ENCODE measurements at places on chromosomes 3 and 15.

DNA sequence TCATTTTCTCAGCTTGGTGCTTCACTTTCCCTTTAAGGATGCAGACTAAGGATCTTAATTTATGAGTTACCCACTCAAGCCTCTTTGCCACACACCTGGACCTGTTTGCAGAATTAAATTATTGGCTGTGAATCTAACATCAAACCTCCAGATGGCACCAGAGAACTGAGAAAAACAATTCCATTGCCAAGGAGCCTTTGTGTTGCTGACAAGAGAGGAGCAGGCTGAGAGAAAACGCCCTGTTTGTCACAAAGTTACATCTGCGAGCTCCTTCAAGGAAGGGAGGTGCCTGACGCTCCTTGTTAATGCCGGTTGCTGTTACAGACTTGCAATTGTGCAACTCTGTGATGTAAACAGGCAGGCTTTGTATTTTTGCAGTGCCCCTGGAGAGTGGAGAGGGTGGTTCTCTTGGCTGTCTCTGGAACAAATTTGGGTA lies 36.3 kb upstream of the TMC3 start:
- DNase-seq = no peak

DNA sequence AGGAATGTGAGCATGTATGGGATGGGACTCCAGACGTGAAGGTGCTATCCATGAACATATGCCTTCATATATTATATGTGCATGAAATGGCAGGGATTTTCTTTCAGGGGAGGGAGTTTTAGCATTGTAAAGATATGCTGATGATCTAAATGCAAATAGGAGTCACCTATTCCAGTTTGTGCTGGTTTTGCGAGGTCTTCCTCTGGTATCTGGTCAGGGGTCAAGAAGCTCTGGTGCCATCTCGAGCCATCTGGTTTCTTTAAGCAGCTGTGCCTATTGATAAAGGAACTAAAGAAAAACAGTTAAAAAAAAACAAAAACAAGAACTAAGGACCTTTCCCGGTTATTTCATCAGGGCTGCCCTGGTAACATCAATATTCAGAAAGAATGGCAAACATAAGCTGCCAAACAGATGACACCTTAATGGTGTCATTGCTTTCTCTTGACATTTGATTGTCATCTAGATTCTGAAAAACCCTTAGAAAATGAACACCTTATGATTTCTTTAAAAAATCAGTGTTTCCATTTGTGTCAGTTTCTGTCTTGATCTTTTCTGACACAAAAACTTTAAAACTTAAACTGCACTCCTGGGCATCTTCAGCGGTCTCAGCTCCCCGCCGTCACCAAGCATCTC lies 22.7 kb downstream of the APH1B start:
- DNase-seq = no peak

GRCh38 chr3:71050166-71050537 lies 533.4 kb downstream of the FOXP1 start:
- DNase-seq = no peak

DNA sequence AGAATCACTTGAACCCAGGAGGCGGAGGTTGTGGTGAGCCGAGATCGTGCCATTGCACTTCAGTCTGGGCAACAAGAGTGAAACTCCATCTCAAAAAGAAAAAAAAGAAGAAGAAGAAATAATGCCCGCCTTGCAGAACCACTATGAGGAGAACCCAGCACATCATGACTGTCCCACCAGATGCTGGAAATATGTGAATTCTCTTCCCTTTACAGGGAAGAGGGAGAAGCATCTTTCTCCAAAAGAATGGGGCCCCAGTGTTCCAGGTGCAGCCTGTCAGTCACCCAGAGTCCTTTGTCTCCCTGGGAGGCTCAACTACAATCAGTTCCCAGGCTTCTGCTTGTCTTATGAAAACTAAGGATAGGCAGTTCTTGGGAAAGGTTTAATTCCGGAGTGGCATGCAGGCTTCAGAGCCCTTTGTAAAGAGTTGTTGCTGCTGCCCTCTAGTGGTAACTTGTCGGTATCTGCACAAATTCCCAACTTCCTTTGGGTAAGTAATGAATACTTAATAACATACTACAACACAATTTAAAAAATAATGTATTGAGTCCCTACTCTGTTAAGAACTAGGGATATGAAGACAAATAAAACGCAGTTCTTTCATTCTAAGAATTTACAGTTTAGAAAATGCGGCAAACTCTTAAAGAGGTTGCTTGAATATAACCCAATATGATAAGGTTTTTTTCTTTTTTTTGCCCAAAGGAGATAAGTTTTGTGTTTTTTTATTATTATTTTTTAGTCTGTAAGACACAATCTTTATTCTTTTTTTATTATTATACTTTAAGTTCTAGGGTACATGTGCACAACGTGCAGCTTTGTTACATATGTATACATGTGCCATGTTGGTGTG lies 18.6 kb upstream of the TICRR start:
- no peak for DNase-seq

- no peak for DNase-seq
Observed at GRCh38 chr3:194481103-194481502, 5.7 kb downstream of the ATP13A3 start.

GRCh38 chr3:55819005-55819404 lies 331.9 kb upstream of the WNT5A start:
- no peak for DNase-seq

DNA sequence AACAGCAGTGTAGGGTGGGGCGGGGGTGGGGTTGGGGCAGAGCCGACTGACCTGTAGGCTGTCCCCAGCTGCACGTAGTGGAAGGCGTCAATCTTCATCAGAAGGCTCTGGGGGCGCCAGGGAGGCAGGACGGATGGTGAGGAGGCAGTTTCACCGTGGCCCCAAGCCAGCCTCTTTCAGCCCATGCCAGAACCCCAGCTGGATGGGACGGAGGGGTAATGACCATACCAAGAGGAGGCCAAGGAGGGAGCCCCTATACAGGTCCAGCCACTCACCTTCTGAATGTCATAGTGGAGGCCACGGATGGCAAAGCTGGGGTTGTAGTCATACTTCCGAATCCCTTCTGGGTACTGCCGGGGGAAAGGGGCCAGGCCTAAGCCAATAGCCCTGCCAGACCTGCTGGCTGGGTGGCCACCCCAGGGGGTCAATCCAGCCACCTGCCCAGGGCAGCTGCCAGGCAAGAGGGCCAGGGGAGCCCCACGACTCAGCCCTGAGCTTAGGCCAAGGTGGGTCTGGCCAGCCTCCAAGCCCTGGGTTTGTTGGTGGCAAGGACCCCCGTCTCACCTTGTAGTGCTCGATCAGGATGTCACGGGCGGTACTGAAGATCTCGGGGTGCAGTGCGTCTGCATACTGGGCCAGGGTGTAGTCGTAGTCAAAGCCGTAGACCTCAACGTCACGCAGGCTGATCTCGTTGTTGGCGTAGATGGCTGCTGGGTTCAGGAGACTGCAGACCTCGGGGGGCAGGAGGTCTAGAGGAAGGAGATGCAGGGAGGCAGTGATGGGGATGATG lies 4.9 kb downstream of the NT5DC2 start:
- no peak for DNase-seq

DNA sequence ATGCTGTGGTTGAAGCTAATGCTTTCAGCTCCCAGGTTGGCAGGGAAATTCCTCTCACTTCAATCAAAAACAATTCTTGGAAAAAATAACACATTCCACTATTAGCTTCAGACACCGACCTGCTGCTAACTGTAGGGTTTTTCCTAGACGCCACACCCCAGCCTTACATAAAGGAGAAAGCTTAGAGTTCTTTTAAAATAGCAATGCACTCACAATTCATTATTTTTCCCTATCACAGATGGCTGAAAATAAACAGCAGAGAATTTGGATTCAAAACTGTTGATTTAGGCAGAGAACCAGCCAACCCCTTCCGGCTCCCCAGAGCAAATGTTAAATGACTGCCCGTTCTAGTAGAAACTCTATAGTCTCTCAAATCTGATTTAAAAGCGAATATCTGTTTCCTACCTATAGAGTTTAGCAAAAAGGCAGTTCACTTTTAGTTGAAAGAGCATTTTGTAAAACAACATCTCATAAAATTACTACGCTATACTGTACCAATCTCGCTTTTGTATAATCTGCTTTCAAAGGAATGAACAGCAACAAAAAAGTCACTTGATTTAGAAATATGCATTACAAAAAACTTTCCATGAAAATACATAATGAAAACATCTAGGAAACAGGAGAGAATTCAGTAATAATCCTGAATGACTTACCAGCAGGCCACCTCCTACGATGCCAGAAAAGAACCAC lies 586 bp downstream of the TM4SF1 start:
- DNase-seq = no peak

DNA sequence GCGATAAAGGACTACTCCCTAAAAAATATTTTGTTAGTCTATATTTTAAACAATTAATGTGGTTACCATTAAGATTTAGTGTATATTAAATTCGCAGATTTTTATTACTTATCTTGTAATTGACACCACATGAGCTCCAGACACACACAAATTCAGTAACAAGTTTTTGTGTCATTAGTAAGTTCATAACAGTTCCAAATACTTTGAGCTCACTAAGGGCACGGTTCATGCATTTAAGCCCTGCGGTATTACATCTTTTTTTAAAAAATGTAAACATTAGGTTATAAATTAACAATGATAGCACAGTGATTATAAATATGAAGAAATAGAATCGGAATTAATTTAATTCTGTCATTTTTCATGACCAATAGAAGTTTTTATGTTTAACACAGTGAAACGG lies 317.3 kb downstream of the ZNF385D start:
- DNase-seq = no peak

DNA sequence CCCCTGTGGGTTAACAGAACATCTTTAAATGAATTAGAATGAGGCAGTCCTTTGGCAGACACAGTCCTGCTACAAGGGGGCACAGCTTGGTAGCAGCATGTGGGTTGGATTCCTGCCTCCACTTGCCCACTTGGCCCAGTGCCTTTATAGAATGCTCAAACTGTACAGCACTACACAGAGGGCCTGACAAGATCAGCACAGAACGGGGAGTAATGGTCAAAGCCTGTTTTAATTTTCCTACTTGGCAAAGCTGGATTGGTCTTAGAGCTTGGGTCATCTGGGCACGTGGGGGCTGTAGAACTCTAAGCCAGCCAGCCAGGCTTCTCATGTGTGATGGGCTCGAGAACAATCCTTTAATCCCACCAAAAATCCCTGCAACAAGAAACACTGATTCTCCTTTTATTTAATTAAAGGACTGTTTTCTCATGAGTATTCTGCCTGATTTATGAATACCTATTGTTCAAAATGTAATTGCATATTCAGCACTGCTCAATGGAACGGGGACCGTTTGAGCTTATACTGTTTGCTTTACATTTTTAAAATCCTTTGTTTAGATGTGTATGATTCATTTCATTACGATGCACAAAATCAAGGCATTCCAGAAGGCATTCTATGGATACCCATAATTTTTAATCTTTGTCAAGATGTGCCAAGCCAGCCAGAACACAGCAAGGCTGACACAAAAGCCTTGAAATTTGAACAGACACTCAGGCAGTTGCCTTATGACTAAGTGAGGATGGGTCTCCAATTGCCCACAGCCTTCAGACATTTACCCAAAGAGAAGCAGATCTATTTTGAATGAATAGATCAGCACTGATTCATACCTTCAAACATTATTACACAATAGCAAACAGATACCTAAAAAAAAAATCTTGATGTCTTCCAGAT lies 249.3 kb upstream of the TGFBR2 start:
- no peak for DNase-seq

DNA sequence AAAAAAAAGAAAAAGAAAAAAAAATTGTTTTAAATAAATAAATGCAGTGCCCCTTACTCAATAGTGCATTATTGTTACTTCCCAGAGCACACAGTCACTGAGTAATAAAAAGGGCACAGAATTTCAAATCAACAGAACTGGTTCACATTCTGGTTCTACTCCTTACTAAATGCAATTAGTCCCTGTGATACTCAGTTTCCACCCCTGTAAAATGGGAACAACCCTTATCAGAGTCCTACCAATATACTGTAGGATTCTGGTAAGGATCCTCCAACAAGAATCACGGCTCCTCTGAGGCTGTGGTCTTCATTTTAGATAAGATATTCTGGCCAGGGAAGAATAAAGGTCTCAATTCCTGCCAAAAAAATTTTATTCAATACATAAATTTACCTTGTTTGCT lies 50.7 kb downstream of the ITGB5 start:
- DNase-seq = no peak

GRCh38 chr15:67397139-67397538 lies 123.8 kb upstream of the C15orf61 start:
- no peak for DNase-seq

- DNase-seq = no peak
Observed at GRCh38 chr3:139189943-139190342, 145.3 kb upstream of the PRR23C start.

DNA sequence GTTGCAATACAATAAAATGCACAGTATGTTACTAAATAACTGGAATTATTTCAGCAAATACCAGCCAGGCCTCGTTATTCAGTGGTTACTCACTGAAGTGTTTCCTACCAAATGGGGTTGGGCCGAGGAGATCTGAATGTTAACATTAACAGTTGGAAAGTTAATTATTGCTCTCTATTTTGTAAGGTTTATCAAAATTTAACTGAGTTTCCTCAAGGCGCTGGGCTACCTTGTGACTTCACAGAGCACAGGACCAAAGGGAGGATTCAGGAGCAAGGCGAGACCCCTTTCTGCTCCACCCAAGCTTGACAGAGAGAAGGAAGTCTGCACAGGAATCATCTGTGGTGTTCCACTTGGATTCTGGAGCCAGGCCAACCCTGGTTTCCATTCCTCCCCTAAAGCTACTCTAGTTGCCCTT lies 21.6 kb downstream of the ADAMTS9 start:
- DNase-seq = no peak

DNA sequence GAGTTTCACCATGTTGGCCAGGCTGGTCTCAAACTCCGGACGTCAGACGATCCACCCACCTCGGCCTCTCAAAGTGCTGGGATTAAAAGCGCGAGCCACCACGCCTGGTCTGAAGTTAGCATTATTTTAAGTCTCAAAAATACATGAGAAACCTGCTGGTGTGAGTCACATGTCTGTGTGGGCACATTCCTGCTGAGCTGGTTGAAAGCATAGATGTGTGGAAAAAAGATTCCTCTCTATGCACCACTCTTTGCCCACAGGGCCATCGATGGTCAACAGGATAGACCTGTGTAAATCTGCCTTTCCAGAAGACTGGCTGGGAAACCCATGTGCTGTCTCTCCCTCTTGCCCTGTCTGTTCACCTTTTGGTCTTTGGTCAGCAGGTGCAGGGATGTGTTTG lies 63.5 kb downstream of the CHRD start:
- DNase-seq = no peak

DNA sequence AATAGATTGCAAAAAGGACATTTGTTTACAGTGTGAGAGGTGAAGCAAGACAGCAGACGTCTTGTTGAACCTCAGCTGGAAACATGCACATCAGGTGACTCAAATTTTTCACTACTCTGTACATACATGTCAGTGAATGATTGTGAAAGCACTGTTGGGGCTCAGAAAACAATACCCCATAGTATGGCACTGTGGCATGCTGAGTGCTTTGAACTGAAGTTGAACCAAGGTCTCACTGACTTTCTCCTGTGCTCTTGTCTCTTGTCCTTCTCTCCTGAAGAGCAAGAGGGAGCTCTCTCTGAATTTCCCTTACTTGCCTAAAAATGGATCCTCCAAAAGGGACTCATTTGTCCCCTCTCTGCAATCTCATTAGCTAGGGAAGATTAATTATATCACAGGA lies 24.5 kb upstream of the NEDD4 start:
- DNase-seq = no peak
